ENCODE measurements at places on chromosomes 11 and 22.

GRCh38 chr11:27207025-27207650 is 155.9 kb downstream of the CCDC34 start:
- no peak for DNase-seq

DNA sequence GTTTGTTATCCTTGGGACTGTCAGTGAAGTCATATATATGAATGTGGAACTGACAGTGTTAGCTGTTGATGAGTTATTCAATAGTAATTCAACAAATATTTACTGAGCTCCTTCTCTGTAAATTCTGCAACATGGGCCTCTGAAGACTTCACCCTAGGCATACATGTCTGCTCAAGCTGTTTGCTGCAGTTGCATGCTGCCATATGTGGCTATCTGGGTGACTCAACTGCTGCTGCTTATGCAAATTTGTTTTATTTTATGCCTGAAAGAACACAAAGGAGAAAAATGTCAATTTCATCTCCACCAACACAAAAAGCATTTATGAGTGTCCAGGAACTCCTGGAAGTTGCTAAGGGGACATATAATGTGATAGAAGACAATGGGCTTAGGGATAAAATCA is 417.6 kb downstream of the AASDHPPT start:
- no peak for DNase-seq

DNA sequence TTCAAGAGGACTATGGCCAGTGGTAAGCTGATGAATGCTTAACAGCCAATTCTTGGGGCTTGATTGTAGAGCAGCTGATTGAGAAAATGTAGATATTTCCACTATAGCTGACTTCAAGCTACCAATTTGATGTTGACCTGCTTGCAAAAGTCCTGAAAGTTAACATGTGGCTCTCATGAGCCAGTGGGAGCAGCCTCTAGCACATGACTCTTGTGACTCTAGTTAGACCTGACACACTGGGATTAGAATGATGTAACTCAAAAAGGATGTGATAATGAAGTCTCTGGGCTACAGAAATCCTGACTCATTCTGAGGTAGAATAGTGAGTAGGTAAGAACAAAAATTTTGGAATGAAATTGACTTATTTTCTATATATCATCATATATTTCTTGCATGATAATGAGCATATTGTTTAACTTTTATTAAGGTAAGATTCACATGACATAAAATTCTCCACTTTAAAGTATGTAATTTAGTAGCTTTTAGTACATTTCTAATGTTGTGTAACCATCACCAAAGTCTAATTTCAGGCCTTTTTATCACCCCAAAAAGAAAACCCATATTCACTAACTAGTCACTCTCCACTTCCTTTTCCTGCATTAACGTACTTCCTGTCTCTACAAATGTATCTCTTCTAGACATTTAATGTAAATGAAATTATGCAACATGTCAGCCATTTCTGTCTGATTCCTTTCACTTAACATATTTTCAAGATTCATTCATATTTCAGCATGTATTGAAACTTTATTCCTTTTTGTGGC is 16.1 kb upstream of the OR52H1 start:
- DNase-seq = no peak

- no peak for DNase-seq
Measured at GRCh38 chr22:26342745-26343410, 86.2 kb upstream of the ASPHD2 start.

DNA sequence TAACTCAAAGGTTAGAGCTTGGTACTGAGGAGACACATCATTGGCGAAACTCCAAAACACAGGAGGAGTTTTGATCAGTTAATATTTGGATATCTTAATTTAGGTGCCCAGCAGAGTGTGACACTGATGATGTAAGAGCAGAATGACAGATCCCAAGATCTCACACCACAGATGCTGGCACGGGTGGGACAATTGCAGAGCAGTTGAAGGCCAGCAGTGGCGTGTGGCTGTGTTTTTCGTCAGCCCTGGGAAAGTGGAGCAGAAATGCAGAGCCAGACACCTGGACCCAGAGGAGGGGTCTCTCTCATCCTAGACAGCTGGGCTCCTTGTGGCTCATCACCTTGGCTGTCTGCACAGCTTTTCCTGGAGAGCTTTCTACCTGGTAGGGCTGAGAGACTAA is 59.7 kb upstream of the CTTN start:
- no peak for DNase-seq

DNA sequence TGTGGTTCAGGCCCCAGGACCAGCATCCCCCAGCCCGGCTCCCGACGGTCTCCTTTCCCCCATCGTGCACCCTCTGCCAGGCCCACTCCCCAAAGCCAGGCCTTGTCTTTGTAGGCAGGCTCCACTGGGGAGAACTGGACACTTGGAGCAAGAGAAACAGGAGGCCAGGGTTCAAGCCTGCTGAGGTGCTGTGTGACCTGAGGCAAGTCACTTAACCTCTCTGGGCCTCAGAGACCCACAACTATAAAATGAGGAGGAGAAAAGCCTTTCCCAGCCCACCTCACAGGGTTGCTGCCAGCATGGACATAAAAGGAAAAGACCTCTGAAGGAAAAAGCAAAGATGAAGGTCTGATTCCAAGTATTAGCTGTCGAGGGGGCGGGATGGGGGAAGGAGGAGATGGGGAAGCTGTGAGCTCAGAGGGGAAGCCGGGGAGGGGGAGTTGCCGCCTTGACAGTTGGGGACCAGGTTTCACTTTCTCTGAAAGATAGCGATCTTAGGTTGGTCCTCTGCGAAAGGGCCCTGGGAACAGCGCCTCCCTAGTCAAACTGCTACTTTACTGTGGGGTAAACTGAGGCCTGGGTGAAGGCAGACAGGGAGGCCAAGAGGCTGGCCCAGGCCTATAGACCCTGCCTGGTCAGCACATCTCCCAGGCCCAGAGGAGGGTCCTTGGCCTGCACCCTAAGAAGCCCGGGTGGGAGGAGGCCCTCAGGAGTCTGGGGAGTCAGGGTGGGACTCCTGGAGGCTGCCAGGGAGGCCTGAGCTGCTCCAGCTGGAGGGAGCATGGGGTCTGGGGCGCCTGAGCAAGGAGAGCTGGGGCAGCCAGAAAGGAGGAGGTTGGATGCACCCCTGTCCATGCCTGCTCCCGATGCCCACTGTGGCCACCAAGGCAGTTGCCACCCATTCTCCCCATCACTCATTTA is 991 bp upstream of the OSM start:
- peak; percentile 64 for DNase-seq

GRCh38 chr11:64582885-64583284 is 8.1 kb upstream of the SLC22A12 start:
- DNase-seq = no peak

DNA sequence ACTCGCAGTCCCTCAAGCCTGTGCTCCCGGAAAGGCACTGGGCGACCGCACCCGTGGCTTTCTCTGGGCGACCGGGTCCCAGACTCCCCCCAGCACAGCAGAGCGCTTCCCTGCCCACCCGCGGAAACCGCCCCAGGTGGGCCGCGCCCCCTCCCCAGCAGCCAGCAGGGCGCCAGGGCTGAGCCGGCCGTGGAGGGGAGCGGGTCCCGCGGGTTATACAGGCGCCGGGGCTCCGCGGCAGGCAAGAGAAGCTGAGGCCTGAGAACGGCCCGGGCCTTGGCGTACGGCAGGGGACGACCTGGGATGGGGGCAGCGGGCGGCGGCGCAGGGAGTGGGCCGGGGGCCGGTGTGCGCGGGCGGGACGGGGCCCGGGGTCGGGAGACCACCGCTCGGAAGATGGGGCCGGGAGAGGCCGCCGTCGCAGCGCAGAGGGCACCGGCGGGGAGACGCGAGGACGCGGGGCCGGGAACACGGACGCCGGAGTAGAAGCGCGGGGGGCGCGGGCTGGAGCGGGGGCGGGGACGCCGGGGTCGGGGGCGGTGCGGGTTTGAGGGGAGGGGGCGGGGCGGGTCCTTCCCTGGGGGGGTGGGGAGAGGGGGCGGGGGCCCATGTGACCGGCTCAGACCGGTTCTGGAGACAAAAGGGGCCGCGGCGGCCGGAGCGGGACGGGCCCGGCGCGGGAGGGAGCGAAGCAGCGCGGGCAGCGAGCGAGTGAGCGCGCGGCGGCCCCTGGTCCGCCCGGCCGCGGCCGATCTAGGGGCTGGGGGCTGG is at the start of gene MDK:
Gene MDK (plus strand): TSS at position 622 of the 771 bp plus-strand sequence. CDS start 389 bp downstream, outside the sequence.
- DNase-seq = peak; percentile 31

- DNase-seq = no peak
Measured at GRCh38 chr11:112783945-112784322, 177.3 kb upstream of the NCAM1 start.

GRCh38 chr11:20771026-20771425 is 101.6 kb downstream of the NELL1 start:
- DNase-seq = no peak
